T47D (cell line): ENCODE measurements at places on chromosomes 1 and 21.

GRCh38 chr21:16870103-16870502, 642.7 kb upstream of the CXADR start:
- DNase-seq = no peak

- DNase-seq = no peak
These were observed 1.0 kb upstream of the PIGV start for GRCh38 chr1:26786437-26787380.

GRCh38 chr1:21861602-21862429, 49.8 kb downstream of the LDLRAD2 start:
- no peak for DNase-seq

DNA sequence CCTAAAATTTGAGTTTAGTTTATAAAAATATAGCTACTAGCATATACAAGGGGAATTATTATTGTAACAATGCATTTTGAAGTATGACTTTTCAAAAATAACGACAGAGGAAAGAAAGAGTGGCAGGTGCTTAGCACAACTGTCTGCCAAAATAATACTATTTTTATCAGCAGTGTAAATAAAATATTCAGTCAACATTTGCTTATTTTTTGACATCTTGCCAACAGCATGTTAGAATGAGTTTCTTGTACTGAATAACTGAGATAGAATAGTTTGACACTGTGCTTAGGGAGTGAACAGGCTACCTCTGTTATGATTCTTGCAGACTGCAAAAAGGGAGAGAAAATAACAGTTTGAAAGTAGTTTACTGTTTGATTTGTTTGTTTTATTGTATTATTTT, 909.8 kb downstream of the BRINP3 start:
- DNase-seq = no peak

DNA sequence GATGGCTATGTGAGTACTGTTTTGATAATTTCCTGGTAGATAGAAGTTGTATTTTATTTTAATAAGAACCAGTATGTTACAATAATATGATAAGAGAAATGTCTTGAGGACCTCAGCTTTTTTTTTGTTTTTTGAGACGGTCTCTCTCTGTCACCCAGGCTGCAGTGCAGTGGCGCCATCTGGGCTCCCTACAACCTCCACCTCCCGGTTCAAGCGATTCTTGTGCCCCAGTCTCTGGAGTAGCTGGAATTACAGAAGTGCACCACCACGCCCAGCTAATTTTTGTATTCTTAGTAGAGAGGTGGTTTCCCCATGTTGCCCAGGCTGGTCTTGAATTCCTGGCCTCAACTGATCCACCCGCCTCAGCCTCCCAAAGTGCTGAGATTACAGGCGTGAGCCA, 968.1 kb upstream of the ADGRL4 start:
- DNase-seq = no peak

DNA sequence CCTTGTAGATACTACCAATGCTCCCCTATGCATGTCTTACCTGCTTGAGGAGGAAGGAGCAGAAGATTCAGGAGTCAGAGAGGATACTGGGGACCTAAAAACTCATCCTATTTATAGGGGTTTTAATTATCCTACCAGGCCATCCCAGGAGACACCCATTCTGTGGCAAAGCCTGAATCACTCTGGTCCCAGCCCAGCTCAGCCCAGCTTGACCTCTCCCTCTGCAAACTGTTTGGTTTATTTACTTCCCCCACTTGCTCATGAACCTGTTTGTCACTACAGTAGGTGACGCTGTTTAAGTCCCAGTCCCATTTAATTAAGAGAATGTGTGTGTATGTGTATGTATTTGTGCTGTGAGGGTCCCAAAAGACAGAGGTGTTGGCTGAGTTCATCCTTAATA, at the start of gene RPTN:
Gene RPTN, minus strand, starts transcription at position 85 of the 400 bp plus-strand sequence. CDS start 1,339 bp downstream, outside the sequence.
- DNase-seq = no peak

DNA sequence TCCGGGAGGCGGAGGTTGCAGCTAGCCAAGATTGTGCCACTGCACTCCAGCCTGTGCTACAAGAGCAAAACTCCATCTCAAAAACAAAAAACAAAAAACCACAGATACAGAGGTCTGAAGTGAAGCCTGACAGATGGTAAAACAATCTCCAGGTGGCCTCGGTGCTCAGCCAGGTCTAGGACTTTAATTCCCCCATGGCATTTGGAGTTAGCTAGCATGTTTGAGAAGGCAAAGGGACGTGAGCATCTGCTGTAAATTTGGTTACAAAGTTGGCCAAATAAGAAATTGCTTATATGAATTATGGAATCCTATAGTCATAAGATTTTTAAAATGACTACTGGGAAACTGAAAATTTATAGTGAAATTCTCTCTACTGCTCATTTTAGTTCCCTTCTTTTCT, 98.3 kb upstream of the FMN2 start:
- DNase-seq = no peak

DNA sequence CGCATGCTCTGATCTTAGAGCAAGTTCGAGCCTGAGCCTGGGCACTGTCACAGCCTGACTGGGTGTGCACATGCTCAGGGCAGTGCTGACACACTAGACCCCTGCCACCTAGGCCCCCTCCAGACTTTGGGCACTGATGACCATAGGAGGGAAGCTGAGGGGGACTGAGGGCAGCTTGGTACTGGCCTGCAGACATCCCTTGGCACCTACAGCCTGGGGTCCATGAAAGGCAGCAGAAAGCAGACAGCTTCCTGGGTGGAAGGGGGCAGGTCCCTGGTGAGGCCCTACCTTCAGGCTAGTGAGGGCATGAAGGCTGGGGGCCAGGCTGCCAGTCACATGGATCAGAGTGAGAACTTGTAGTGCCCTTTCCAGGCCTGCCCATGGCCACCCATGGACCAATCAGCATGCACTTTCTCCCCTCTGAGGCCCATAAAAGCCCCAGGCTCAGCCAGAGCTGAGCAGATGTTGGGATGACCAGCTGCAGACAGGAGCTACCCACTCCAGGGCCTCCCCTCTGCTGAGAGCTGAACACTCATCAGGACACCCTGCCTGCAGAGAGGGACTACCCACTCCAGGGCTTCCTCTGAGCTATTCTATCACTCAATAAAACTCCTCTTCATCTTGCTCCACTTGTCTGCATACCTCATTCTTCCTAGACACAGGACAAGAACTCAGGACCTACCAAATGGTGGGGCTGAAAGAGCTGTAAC, 680.8 kb downstream of the MATN1 start:
- DNase-seq = no peak

GRCh38 chr21:42332557-42333317, 17.5 kb upstream of the TFF3 start:
- no peak for DNase-seq

DNA sequence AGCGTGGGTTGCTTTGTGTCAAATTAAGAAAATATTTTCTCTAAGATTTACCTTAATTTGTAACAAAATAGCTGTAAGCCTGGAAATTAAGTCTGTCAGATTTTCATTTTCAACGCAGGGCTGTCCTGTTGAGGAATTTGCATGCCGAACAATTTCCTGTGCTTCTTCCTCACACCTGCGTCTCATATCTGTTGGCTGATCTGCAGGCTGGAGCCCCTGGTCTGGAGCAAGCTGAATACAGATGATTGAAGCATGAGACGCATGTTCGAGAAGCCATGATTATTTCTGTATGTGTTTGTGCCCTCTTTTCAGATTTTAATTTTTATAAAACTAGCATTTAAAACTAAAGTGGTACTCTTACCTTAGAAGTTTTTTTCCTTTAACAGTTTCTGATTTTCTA, 9.8 kb downstream of the MIXL1 start:
- DNase-seq = no peak
